ENCODE measurements at places on chromosomes 12 and 14.
A peak's percentile ranks its signal among the peaks of the same experiment; 100 is the strongest.

DNA sequence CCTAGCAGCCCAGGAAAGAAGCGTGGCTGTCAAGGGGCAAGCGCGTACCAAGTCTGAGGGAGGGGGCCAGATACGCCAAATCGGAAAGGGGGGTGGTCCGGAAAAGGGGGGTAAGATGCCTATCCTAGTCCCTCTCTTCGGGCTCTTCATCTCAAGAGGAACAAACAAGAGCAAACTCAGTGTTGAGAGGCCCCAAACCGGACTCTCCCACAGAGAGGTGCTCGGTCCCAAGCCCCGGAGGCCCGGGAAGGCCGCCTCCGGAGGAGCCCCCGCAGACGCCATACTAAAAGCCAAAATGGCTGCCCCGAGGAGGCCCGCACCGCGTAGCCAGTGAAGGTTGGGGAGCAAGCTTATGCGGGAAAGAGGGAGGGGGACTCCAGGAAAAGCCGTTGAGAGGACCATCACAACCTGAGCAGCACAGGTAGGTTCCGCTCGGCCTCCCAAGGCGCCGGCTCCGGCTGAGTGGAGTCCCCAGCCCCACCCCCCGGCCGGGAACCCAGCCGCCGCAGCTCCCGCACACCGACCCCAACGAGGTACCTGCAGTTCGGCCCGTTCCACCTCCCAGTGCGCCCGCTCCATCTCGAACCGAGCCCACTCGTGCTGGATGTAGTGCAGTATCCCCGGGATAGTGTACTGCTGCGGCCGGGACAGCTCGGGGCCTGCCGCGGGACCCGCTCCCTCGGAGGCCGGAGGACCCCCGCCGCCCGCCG is at the start of gene AP4S1:
Gene AP4S1, plus strand, starts transcription at position 283 of the 710 bp plus-strand sequence. CDS start 40,548 bp downstream, outside the sequence.
- DNase-seq = no peak

- no peak for DNase-seq
Measured at GRCh38 chr14:63745858-63746425, 18.1 kb upstream of the SGPP1 start.

DNA sequence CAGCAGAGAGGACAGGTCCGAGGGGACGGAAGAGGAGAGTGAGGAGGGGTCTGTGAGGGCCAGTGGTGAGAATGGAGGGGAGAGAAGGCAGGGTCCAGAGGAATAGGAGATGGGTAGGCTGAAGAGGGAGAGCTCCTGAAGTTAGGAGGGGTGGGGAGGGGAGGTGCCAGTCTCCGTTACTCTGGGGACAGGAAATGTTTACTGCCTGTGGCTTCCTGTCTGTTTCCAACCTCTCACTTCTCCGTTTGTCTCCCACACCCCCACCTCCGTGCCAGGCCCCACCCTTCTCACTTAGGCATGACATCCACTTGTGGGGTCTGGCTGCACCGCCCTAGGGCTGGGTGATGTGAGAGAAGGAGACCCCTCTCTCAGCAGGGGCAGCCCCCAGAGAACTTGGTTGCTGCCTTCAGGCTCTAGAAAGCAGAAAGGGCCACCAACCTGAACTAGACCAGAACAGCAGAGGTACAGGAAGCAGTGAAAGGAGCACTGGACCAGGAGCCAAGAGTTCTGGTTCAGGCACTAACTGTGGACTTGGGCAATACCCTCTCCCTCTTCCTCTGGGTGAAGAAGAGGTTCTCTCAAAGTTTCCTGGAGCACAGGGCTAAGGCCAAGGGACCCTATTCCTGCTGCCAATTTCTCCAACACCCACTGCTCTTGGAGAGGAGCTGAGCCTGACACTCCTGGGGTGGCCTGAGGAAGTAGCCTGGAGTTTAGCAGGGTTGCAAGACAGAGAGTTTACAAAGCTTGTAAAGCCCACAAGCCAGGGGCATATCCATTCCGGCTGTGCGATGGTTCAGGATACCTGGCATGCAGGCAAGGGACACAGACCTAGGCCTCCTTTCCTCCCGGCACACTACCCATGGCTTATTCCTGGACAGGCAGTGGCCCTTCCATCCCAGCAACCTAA is 5.5 kb downstream of the ITGA5 start:
- DNase-seq = peak; percentile 33

DNA sequence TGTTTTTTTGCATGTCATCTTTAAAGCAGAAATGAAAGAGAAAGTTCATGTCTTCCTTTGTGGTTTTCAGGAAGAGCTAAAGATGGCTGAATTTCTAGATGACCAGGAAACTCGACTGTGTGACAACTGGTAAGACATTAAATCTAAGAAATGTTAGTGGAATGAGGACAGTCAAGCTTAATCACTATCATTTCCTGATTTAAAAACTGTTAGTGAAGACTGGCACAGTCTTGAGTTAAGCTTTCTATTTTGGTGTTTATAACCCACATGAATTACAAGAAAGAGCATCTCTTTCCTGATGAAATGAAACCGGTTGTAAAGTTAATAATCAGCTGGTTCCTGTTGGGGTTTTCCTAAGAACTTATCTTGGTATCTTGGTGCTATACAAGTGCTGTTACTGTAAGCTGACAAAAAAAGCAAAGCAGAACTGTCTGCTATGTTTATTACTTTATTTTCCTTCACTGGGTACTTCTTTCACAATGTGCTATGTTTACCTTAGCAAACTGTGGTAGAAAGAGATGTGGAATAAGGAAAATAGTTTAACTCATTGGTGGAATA is 5.2 kb downstream of the TRAFD1 start:
- DNase-seq = peak; percentile 66

GRCh38 chr14:81353691-81354323 is 46.3 kb downstream of the STON2 start:
- DNase-seq = no peak

GRCh38 chr12:91335699-91336098 is 153.1 kb upstream of the DCN start:
- no peak for DNase-seq

DNA sequence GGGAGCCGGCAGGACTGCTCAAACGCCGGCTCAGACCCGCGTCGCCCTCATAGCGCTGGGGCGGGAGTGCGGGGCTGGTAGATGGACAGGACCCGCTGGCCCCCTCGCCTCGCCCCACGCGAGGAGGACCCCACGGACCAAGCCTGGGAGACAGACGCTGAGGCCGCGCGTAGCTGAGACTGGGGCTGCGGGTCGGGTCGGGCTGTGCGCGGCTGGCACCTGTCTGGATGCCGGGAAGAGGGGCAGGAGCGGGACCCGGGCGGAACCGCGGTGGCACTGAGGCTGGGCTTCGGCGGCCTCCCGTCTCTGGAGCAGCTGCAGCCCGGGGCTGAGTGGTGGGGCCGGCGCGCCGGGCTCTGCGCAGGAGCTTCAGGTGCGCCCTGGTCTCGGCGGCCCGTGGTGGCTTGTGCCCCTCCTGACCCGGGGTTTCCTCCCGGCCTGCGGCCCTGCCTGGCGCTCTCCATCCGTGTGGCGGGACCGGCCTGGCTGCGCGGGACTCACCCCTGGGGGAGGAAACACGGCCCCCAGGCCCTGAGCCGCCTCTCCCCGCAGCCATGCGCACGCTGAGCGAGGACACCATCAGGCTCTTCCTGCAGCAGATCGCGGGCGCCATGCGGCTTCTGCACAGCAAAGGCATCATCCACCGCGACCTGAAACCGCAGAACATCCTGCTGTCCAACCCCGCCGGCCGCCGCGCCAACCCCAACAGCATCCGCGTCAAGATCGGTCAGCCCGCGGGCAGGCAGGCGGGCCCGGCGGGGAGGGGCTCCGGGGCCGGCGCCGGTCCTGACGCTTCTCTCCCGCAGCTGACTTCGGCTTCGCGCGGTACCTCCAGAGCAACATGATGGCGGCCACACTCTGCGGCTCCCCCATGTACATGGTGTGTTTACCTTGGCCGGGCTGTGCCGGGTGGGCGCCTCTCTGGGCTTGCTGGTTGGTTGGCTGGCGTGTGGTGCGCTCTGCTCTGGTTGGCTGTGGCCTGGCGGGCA is 14.0 kb downstream of the ULK1 start:
- no peak for DNase-seq

- no peak for DNase-seq
Measured at GRCh38 chr14:34460841-34461240, 1.2 kb downstream of the SPTSSA start.

GRCh38 chr12:9957834-9958233 is 13.4 kb upstream of the CLEC12A start:
- no peak for DNase-seq

DNA sequence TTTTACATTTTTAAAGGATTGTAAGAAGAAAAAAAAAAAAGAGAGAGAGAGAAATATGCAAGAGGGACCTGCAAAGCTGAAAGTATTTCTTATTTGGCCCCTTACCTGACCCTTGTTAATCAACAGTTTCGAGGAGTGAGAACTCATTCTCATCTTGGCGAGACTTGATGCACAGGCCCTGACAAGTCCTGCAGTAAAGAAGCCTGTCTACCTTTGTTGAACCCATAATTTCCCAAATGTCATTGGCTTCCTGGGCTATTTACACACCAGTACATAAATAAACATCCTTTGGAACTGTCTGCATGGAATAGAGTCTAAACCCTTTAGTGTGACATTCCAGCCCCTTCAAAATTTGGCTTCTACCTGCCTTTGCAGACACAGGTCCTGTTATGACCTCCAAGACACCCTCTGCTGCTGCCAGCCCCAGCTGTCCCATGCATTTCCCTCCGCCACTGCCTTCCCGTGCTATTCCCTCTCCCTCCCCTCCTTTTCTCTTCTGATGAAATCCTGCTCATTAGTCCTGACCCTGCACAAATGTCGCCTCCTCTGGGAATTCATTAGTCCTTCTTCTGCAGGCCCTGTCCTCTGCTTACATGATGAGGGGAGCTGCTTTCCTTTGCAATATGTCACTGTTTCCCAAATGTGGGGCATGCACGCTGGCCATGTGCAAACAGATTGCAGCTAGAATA is 35.1 kb downstream of the MYL2 start:
- DNase-seq = no peak

- no peak for DNase-seq
Measured at GRCh38 chr14:70567791-70568190, 32.7 kb downstream of the MED6 start.

GRCh38 chr12:119685375-119685774 is 17.4 kb downstream of the PRKAB1 start:
- DNase-seq = no peak

GRCh38 chr12:115798309-115798917 is 479.1 kb downstream of the MED13L start:
- DNase-seq = no peak

DNA sequence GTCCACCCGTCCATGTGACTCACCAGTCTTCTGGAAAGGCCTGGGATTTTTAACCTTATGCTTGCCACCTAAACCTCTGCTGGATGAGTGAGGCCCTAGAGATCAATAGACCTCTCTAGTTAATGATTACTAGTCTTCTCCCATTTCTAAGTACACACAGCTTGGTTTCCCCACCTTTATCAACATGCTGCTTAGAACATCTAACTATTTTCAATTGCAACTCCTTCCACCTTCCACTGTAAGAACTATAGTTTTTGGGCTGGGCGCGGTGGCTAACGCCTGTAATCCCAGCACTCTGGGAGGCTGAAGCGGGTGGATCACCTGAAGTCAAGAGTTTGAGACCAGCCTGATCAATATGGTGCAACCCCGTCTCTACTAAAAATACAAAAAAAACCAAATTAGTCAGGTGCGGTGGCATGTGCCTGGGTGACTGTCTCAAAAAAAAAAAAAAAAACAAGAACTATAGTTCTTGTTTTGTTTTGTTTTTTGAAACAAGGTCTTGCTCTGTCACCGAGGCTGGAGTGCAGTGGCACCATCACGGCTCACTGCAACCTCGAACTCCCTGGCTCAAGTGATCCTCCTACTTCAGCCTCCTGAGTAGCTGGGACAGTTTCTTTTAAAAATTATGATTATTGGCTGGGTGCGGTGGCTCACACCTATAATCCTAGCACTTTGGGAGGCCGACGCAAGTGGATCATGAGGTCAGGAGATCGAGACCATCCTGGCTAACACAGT is 18.7 kb upstream of the MDM2 start:
- DNase-seq = no peak

DNA sequence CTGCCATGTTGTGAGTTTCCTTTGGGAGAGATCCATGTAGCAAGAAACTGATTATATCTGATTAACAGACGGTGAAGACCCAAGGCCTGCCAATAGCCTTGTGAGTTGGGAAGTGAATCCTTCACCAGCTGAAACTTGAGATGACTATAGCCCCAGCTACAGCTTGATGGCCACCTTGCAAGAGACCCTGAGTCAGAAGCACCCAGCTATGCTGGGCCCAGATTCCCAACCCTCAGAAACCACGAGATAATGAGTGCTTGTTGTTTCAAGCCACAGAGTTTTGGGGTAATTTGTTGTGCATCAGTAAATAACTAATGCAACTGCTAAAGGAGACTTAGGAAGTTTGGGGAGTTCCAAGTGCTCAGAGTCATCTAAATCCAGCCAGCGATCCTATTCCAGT is 80.3 kb downstream of the AVPR1A start:
- DNase-seq = no peak

- DNase-seq = no peak
Measured at GRCh38 chr12:120167529-120168095, 26.9 kb downstream of the GCN1 start.

All from SIG-M5 (cell line).